ENCODE measurements at places on chromosomes 6 and 20.

- no peak for DNase-seq
These were observed 168.0 kb downstream of the CDK19 start for GRCh38 chr6:110646951-110647910.

- DNase-seq: no peak
These were observed 898.2 kb downstream of the KIF16B start for GRCh38 chr20:15675061-15675514.

DNA sequence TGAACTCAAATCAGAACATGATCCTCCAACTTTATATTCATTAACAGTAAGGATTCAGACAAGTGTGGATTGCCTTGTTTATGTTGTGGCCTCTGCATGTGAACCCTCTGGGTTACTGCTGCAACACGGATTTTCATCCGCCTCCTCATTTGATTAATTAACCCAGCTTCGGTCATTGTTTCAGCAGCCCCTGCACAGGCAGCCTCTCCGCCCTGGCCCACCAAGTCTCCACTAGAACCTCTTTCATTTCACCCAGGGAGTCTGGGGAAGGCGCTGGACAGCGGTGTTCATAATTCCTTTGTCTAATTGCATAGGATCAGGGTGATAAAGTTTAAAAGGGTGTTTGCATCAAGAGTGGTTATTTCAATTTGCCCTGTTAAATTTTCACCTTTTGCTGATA lies 15.7 kb downstream of the NKX2-2 start:
- no peak for DNase-seq

DNA sequence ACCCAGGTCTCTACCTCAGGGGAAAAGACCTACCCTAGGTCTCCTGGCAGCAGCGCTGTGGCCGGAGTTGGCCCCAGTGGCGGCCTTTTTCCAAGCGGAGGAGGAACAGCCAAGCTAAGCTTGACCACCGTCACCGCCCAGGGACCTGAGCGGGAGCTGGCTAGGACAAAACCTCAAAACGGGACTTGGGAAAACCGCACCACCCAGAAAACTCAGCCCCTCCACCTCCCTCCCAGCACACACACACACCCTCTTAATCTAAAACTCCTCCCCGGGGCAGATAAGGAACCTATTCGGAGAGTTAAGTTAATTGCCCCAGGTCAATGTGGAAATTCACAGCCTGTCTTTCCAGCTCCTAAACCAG lies 2.7 kb upstream of the TRERF1 start:
- no peak for DNase-seq

DNA sequence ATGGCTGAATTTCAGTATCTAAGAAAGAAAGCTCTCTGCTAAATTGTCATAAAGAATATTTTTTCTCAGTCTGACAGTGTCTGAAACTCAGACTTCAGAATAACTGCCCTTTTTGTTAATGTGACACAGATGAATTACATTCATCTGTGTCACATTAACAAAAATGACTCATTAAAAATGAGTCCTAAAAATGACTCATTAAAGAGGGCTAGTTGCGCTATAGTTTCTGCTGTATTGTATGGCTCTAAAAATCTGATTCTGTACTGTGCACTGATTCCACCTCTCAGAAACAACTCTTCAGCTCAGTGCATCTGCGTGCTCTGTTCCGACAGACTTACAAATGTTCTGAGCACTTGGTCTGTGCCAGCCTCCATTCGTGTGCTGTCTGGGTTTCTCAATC lies 15.0 kb downstream of the RNF114 start:
- DNase-seq: no peak

DNA sequence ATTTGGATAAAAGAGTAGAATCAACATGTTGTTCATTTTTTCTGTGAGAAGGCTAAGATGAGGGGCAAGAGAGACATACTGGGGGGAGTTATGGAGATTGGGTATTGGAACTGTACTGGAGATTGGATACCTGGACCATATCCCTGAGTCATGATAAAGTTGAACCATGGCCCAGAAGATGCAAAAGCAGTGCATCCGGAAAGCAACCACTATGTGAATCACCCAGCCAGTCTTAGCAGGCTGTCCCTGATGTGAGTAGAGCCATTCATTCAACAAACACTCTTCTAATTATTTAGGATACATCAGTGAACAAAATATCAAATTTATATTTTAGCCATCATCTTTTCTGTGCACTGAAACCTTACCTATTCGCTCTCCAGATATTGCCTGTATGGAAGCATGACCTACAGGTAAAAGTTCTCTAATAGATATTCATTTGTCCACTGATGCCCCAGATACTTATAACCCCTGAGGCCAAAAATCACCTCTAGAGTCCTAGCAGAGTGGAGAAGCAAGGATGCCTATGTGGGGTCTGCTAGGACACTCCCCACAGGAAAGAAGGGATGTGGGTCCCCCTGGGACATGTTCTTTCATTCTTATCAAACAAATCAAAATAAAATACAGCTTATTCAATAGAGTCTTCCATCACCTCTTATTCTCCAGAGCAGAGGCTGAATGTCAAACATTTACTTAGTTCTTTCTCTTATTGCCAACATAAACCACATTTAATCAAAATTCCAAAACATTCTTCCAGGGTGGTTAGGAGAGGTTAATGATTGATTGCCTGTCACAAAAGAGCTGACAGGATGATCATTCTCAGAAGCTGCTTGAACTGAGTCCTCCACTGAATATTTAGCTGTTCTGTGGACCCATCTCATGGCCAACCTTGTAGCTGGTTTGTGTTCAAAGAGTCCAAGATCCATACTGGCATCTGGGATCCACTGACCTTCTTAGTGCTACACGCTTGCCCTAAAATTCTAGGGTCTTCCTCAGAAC lies 37.0 kb upstream of the PKHD1 start:
- no peak for DNase-seq

- no peak for DNase-seq
These were observed 48.2 kb downstream of the APCDD1L start for GRCh38 chr20:58466729-58467571.

DNA sequence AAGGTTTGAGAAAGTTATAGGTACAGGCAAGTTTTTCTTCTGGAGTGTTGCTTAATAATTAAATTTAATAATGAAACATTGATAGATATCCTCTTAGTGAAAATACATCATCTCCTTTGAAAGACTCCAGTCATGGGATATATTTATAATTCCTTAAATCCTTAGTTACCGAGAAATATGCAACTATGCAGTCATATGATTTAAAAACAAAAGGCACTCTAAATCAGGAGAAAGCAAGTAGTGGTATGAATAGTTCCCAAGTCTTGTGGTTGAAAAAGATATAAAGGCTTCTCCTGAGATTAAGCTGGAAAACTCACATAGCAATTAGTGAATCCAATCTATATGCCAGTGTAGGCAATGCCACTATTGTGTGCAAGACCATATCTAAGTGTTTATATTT lies 475.4 kb downstream of the EYS start:
- no peak for DNase-seq

DNA sequence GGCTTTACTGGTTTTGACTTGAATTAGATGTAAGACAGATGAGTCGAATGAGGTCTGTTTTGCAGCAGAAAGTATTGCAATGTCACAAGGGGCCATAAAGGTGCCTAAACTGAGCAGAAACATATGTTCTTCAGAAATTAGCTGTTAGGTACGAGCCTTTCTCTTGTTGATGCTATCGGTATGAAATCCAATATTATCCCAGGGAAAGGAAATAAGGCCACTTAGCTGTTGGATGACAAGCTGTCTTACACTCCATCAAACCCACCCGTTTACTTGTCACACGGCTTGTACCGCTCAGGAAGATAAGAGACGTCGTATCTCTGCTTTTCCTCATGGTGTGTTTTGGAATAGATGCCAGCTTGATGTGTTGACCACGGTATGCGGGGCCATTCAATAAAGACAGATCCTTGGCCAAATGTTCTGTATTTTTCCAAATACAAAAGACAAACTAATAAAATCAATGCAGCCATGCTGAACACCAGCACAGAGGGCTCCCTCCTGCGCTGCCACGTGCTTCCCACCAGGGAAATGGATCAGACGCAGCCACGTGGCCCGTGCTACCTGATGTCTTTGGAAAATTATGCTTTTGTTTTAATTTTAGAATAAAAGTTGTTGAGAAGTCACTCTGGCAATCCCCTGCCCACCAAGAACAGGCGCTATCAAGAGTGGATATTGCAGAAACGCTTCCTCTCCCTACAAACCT lies 255.9 kb upstream of the SULF2 start:
- no peak for DNase-seq

- DNase-seq: no peak
These were observed 172.8 kb upstream of the PMEPA1 start for GRCh38 chr20:57882451-57883161.

DNA sequence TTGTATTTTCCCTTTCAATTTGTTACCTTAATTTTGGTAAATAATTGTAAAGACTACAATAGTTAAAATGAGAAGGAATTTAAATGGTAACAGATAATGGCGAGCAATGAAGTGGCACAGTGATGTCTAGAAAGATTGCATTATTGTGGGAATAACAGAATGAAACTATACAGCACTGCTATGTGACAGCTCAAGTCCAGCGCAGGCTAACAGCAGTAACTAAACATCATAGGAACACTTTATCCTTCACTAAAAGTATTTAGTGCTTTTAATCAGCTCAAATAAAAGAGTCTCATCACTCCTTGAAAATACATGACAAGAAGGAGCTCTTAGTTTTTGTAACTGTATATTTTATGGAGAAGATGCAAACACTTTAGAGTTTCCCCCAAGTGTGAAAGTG lies 190.8 kb downstream of the TENT5A start:
- no peak for DNase-seq

DNA sequence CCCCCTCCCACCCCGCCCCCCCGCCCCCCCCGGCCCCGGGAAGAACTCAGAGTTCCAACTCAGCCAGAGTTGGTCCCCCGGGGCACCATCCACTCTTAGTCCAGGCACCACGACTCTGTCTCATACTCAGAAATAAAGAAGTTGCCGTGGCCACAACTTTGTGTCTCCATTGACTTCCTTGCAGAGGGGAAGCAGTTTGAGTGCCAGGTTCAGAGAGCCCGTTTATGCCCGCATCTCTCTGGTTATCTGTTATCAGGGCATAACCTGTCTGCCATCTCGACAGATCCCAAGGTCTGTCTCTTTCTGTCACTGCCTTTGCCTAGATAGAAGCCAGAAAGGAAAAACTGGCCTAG lies 605 bp downstream of the CDC5L start:
- no peak for DNase-seq

GRCh38 chr20:46112430-46113112 lies 5.5 kb upstream of the CD40 start:
- no peak for DNase-seq

DNA sequence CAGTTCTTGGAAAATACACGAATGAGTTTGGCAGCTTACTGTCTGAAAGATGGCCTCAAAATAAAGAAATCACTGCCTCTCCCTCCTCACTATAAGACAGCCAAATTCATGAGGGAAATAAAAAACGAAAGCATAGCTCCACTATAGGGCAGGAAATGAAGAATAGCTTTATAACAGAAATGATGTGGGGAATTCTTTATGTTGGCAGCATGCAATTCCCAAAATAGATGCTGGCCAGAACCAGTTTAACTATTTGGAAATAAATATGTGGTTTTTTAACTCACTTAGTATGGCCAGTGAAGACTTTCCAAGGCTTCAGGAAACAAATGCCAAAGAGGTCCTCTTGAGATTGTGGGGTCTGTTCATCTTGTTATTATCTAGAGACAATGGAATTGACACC lies 100.5 kb downstream of the TBX18 start:
- DNase-seq: no peak

DNA sequence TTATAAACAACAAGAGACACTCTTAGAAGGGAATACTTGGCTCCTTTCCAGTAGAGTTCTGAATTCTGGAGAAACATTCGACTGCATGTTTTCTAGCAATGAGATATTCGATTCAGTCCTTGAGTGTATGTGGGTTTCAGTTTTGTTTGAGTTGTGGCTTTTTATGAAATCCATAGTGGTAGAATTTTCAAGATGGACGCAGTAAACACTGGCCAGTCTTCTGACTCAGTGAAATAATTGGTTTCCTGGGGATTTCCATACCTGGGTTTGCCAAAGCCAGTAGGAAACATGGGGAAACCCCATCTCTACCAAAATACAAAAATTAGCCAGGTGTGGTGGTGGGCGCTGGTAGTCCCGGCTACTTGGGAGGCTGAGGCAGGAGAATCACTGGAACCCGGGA lies 273.5 kb upstream of the PLCB4 start:
- no peak for DNase-seq

DNA sequence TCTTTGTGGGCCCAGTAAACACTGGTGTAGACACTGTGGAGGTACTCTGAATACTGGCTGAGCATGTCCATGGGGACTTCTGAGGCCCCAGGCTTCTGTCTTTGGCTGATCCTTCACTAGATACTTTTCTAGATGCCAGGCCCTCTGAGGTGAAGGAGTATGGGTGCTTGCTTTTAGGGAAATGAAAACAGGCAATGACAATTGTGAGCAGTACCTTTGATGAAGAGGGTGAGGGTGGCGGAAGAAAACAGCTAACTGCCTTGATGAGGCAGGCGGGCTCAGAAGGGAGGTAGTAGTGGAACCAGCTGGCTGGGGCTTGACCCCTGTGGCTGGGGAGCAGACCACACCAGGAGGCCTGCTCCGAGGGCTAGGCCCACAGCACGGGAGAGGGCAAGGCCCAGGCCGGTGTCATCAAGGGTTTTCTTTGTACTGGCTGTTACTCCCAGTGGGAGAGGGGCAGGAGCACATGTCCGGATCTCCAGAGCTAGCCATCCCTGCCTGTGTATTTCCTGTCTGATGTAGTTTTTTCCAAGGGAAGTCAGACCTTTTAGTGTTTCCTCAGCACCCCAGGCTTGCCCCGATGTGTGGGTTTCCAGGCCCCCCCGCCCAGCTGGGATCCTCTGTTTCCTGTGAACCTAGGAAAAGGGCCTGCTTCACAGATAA lies 3.9 kb downstream of the PLCG1 start:
- DNase-seq: no peak

- no peak for DNase-seq
These were observed 48.7 kb downstream of the ANKRD6 start for GRCh38 chr6:89481695-89482094.

GRCh38 chr6:157911786-157912185 lies 69.9 kb upstream of the SYNJ2 start:
- DNase-seq: no peak

DNA sequence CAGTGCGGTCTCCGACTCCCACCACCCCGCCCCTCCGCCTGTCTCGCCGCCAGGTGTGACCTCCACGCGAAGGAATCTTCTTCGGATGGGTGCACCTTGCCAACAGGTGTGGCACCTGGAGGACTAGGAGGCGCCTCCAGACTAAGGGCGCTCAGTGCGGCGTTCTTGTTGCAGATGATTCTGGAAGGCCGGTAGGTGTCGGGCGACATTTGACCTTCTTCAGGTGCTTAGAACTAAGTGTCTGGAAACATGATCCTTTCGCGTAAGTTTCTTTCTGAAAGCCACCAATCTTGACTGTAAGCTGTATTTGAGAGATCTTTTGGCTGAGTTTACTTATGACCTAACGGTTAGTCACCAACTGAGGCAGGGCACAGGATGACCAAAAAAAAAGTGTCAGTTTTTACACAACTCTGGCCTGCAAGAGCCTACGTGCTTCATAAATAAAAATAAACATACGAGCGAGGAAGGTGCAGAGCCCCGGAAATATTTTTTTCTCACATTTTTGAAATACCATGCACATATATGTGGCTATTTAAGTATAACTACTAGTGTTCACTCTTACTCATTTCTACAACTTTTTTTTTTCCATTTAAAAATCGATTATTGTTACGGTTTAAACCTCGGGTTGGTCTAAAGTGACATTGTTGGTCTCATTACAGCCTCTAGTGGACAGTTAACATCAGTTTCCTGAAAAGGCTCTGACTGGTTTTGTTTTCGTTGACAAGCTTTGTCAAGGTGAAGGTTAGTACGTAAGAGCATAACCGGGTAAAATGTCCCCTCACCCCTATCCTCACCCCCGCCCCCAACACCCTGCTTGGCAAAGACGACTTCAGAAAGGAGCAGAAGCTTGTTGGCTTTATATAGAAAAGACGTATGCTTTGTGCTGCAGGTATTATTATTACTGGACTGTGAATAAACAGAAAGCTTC lies 1.6 kb upstream of the ATXN1 start:
- DNase-seq: peak; percentile 40
